HFF-Myc (cell line): ENCODE measurements at places on chromosomes 11 and 22.

DNA sequence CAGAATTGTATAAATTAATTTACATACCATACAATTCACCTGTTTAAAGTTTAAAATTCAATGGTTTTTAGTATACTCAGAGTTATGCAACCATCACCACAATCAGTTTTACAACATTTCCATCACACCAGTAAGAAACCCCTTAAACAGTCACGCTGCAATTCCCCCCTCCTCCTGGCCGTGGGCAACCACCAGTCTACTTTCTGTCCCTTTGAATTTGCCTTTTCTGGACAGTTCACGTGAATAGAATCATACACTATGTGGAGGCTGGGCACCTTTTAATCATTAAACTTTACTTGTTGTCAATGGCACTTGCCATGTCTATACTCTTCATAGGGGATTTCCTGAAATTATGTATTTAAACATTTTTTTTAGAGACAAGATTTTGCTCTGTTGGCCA, 20.1 kb upstream of the SWAP70 start:
- no peak for DNase-seq

DNA sequence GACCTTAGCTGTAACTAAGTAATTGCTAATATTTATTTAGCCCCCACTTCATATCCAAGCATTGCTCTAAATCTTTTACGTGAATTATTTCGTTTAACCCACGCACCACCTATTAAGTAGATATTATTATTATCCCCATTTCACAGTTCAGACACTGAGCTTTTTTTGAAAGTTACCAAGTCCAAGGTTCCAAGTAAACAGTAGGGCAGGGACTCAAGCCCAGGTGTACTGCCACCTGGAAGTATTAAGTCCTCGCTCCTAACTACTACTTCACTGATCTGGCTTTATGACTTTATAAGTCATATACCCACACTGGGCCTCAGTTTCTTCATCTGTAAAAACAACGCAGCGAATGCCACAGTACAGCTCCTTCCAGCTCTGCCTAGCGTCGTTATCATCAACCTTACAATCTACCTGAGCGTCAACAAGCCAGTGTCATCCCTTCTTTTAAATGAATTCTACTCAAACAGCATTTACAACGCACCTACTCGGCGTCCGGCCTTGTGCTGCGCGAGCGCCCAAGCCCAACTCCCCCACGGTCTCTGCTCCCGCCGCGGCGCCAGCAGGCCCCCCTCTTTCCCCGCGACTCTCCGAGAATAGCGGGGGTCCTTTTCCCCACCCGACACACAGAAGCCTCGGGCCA, 624 bp downstream of the TMEM41B start:
- DNase-seq = no peak

DNA sequence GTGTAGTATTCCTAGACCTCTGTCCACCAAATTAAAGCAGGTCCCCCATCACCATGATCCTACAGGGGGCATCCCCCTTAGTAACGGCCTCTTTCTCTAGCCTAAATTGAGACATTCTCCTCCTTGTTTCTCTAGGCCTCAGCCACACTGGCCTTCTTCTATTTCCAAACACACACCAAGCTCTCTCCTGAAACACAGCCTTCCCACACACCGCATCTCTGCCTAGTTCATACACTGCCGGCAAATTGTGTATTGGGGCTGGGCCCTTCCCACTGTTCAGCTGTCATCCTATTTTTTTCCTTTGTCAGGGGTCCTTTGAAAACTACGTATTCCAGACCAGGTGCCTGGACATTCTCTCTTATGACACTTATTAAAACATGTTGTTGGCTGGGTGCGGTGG, 11.5 kb upstream of the VPREB1 start:
- DNase-seq = no peak

GRCh38 chr11:6925636-6926207, 504 bp upstream of the ZNF215 start:
- DNase-seq = no peak

DNA sequence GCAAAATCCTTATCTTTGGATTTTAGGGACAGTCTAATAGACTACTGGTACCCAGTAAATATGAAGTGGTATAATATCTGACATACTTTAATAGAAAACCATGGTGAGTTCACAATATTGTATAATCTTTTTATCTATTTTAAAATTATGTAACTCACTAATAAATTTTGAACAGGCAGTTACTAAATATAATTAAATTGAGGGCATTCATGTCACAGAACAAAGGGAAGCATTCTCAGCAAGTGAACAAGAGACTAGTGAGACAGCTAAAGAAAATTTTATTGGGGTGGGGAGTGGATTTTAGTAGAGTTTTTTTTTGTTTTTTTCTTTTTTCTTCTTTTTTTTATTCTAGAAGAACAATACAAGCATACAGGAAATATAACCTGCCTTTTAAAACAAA, 55.0 kb downstream of the DNAJC24 start:
- no peak for DNase-seq

DNA sequence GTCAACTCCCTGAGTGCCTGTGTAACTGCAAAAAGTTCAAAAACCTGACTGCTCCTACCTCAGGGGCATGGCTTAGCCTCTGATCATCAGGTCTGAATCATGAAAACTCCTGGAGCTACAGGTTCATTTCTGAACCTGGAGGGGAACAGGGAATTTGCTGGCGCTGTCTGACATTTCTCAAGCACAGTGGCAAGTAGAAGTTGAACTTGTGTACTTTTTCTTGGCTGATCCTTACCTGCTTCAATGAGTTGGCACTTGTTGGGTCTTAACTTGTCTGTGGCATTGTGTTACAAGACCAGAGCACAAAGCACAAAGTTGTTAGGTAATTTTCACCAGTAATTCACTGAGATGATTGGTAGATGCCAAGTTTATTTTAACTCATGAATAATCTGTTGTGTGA, 3.3 kb downstream of the TMEM109 start:
- DNase-seq = no peak

DNA sequence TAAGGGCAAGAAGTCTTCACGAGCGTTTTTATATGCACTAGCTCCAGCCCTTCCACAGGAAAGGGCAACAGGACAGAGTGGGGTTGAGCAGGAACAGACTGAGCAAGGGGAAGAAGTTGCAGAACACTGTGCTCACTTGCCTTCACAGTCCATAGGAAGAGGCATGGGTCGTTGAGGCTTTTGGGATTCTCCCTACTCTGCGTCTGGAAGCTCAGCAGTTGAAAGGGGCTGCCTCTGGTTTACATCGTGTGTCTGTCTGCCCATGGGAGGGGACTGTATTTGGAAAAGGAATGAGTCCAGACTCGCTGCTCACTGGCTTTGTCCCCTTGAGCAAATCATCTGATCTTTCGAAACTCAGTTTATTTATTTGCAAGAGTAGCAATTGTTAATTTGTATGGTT, 1.1 kb upstream of the PDGFD start:
- no peak for DNase-seq

DNA sequence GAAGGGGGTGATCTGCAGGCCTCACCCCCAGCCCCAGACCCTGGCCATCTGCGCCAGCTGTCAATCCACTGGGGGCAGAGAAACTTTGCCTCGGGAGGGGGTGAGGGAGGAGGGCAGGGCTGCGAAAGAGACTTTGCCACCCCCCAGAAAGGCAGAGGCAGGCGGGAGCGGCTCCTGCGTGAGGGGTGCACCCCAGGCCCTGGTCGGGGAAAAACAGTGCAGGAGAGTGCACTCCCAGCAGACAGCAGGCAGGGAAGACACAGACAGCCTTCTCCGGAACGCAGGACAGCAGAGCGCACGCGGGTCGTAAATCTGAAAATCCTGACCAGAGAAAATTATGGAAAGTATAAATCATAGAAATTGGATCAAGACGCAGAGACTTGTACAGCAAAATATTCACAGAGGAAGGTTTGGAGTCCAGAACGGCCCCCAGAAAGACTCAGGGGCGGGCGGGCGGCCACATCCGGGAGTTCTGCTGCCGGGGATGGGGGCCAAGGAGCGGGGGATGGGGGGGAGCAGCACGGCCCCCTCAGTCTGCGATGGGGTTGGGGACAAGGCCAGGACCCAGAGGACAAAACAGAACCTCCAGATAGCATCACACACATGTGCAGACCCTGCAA, 8.0 kb upstream of the MRPL23 start:
- DNase-seq = no peak

DNA sequence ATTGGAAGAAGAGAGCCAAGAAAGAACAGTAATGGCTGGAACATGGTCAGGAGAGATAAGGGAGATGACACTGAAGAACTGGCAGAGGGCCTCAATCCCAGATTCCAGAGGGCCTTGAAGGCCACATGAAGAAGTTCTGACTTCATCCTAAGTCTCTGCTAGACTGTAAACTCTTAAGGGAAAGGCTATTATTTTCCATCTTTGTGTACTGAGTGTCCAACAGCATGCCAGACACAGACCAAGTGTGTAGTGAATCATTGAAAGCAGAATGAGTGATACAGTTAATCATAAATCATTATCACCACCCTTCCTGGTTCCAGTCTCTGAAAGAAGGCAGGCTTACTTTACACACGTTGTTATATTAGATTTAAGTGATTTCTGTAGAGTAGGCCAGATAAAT, 185.3 kb upstream of the C11orf87 start:
- DNase-seq = no peak

DNA sequence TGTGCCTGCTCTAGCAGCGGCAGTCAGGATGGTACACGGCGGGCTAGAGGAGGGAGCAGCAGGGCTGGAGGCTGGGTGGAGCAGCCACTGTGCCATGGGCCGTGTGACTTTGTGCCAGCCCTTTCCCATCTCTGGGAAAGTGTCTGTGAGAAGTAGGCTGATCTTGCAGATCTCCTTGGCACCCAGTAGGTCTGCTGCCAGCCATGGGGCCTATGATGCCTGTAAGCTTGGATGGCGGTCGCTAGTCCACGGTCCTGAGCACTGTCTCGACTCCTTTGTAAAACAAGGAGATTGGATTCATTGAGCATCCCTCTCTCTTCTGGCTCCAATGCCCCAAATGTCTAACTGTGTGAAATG, 22.6 kb downstream of the AMPD3 start:
- no peak for DNase-seq

DNA sequence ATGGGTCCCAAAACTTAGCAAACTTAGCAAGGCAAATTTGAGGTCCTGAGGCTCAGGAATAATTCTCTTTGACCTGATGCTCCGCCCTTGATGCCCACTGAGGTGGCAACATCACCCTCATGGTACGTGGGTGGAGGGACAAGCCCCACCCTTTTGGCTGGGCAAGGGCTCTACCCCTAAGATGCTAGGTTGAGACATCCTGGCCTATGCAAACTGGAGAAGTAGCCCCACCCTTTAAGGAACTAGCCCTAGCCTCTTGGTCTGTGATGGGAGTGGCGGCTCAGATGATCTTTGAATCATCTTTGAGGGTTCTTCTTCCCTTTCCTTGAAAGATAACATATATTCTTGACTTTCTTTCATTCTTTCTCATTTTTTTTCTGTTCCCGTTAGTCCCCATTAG, 32.9 kb downstream of the CABIN1 start:
- DNase-seq = no peak

- DNase-seq = no peak
Observed at GRCh38 chr11:72233773-72234513, 9.4 kb downstream of the INPPL1 start.

GRCh38 chr11:10426475-10426874, 28.6 kb upstream of the AMPD3 start:
- no peak for DNase-seq

DNA sequence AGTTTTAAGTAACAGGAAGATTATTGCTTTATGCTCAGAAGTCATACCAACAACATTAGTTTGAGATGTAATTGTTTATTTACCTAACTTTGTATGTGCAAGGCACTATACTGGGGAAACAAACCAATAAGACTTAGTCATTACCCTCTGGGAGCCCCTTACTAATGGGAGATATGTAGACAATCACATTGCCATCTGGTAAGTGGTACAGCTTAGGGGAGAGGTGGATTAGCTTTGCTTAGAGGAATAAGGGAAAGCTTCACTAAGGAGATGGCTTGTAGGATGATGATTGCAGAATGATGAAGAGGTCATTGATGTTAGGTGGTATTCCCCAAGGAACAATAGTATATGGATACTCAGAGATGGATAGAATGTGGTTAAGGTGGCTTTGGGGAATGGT, 17.5 kb downstream of the EMSY start:
- no peak for DNase-seq

DNA sequence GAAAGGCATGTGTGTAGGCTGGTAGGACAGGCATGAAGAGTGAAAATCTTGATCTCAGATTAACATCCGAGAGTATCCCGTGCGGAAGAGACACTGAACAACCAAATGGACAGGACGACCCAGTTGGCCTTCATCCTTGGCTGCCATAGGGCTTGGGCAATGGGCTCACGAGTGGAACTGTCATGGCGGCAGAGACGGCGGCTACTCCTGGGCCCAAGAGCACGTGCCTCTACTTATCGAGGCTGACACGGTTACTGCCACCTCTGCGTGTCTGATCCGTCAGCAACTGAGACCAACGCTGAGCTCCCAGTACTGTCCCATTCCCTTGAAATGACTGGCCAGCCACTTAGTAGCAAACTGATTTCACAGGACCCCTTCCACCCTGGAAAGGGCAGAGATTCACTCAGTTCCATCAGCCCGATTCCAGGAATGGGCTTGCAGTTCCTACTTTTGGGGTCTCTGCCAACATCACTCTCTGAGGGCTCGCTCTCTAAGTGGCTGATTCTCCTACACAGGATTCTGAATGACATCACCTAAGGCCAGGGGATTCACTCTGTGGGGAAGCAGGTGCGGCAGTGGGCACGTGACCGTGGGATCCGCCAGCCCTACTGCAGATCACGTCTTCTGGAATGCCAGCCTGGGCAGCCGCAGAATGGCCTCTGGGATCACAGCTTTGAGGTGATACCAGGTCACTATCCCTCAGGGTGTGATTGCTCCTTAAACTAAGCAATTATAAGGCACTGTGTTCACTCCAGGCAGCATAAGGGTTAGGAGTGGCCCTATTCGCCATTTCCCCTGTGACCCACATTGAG, 97.8 kb downstream of the RPS6KA4 start:
- no peak for DNase-seq

- no peak for DNase-seq
Observed at GRCh38 chr11:30433831-30434230, 110.9 kb downstream of the ARL14EP start.

DNA sequence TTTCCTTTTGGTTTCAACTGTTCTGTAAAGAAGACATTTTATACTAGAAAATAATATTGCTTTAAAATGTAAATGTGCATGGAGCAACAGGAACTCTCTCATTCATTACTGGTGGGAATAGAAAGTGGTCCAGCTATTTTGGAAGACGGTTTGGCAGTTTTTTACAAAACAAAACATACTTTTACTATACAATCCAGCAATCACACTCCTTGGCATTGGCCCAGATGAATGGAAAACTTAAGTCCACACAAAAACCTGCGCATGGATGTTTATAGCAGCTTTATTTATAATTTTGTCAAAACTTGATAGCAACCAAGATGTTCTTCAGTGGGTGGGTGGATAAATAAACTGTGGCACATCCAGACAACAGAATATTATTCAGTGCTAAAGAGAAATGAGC, 49.9 kb upstream of the SEPTIN5 start:
- no peak for DNase-seq

DNA sequence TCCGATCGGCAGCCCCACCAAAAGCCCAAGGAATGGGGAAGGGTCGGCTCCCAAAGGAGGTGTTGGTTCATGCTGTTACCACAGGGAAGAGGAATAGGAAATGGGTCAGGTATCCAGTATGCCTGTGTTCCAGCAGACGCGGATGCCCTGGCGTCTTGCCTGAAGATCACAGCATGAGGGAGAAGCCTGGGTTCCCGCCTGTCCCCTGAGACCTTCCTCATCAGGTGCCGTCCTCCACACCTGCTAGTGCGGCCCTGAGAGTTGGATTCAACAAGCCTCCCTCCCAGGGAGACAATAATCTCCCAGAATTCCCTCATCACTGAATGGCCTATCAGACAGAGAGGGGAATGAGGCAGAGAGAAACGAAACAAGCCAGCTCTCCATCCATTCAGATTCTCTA, 92.2 kb downstream of the SPATA19 start:
- no peak for DNase-seq

- no peak for DNase-seq
Observed at GRCh38 chr11:113907681-113908080, 3.1 kb downstream of the HTR3B start.
